ENCODE measurements at places on chromosomes 1 and 21. TPM values are rescaled to one million over a fixed set of nuclear protein-coding genes. Genes with fewer than 3 reads are reported as not detected.

The SPRR1B gene
- not detected for total RNA-seq

The MAN1A2 gene
- 104 TPM for total RNA-seq

The CNR2 gene
- not detected for total RNA-seq

The OR2T35 gene
- not detected for total RNA-seq

The MPC2 gene
- 36.9 TPM for total RNA-seq

The CTXND2 gene
- not detected for total RNA-seq

The MNDA gene
- total RNA-seq: 1.3 TPM

The F11R gene
- 18.8 TPM for total RNA-seq

The HPCA gene
- 29.4 TPM for total RNA-seq

The KHDRBS1 gene
- 128 TPM for total RNA-seq

The STPG1 gene
- 5.3 TPM for total RNA-seq

The LIX1L gene
- total RNA-seq: 21.9 TPM

The TSNAX gene
- total RNA-seq: 38.2 TPM

The SAMD11 gene
- not detected for total RNA-seq

The TRMT1L gene
- total RNA-seq: 21.3 TPM

The PGM1 gene
- 17.8 TPM for total RNA-seq

The CTSK gene
- 5.3 TPM for total RNA-seq

The SNRNP40 gene
- 111 TPM for total RNA-seq

The USP16 gene
- 36.3 TPM for total RNA-seq

The PTAFR gene
- total RNA-seq: 1.6 TPM

The LACTBL1 gene
- total RNA-seq: not detected

The IFI44L gene
- 8.5 TPM for total RNA-seq

The NMNAT1 gene
- total RNA-seq: 5.9 TPM

The MAP10 gene
- 8.5 TPM for total RNA-seq

The SMIM1 gene
- total RNA-seq: 2.5 TPM

The C1orf226 gene
- total RNA-seq: 7.5 TPM

The TMIGD3 gene
- total RNA-seq: 1.3 TPM

The CLDN17 gene
- not detected for total RNA-seq
